T47D (cell line): ENCODE measurements at places on chromosomes 7 and 10.

DNA sequence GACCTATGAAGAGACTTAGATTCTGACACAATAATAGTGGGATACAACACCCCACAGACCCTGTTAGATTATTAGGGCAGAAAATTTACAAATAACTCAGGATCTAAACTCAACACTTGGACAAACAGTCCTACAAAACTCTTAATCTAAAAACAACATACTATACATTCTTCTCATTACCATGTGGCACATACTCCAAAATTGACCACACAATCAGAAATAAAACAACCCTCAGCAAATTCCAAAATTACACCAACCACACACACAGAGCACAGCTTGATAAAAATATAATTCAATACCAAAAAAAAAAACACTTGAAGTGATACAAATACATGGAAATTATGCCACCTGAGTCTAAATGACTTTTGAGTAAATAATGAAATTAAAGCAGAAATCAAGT lies 7.8 kb downstream of the ZNF680 start:
- no peak for DNase-seq

DNA sequence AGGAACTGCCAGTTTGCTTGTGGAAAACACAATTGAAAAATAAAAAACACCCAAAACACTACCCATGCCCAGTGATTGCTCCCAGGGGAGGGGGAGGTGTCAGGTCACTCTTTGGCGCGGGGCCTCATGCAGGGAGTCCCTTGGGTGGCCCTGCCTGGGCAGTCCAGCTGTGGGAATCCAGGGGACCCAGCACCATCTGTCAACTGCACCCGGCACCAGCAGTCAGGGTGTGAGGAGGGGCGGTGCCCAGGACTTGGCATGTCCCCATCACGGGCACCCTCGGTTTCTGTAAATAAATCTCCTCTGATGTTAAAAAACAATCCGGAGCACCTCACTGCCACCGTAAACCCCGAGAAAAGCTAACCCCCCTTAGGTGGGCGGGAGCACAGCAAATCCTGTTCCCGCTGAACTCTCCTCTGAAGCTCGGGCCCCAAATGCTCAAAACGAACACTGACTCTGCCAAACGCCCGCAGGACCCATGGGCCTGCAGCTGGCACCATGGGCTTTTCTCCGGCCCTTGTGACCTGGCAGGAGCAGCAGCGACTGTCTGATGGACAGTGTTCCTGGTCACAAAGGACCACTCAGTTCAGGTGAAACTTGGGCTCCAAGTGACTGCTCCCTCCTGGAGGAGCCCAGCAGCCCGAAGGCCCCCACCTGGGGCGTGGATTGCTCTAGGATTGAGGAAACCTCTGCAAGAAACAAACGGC lies 18.5 kb upstream of the EN2 start:
- DNase-seq = no peak

- no peak for DNase-seq
These were observed 27.8 kb downstream of the NKX2-3 start for GRCh38 chr10:99560277-99561126.

DNA sequence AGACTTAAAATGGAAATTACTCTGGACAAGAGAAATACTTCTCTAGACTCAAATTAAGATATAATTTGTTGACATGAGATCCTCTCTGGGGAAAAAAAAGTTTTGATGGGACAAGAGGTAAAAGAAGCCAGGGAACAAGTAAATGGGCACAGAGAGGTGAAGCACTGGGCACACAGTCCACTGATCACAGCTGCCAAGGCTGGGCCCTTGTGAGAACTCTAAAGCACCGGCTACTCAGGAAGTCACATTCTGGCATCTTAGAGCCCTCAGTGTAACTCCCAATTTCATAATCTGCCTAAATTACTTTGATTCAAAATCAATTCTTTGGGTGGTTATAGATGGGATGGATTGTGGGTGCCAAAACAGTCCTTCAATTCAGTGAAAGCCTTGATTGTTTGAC lies 123.2 kb upstream of the CACNA2D1 start:
- DNase-seq = no peak

DNA sequence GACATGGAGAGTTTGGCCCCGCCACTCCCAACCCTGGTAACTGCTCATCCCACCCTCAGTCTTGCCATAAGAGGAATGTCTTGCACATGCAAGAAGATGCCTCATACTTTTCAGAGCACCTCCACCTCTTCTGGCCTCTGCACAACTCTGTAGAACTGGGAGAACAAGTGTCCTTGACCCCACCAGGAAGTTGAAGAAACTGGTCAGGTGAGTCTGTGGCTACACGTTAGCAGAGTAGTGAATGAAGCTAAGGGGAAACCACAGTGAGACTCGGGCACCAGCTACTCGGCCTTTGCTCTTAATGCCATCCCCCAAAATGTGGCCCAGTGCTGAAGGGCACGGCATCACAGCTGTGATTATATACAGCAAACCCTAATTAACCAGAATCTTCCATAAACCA lies 110.1 kb downstream of the ARID5B start:
- peak; percentile 90 for DNase-seq

DNA sequence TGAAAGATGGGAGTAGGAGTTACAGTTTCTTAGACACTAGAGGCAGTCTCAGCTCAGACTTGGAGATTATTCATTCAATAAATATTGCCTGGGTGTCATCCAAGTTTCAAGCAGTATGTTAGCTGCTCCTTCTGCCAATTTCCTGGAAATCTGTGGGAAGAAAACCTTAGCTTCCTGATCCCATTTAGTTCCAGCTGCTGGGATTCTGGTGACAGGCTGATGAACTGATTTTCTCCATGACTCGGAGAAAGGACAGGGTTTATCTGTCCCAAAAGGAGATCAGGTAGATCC lies 95.8 kb downstream of the CLEC2L start:
- no peak for DNase-seq

GRCh38 chr7:147774461-147774860 lies 816.1 kb upstream of the C7orf33 start:
- no peak for DNase-seq

DNA sequence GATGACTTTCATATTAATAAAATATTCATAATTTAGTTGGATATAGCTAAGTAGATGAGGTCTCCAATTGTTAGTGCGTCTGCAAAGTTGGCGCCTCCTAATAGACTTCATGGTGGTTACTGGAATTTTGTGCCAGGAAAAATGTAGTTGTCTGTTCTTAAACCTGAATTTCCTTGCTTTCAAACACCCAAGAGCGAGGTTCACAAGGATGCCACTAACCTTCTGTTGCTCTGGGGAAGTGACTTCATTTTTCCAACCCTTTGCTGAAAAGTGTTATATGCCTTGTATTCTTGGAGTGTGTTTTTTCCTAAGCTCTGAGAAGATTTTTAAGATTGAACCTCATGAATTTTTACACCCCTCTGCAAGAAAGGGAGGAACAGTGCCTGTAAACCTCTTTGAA lies 98.9 kb upstream of the GLCCI1 start:
- no peak for DNase-seq

- DNase-seq = peak; percentile 11
These were observed 226.4 kb downstream of the BUB3 start for GRCh38 chr10:123380491-123381085.

GRCh38 chr7:146670532-146670931 lies 553.9 kb downstream of the CNTNAP2 start:
- no peak for DNase-seq

DNA sequence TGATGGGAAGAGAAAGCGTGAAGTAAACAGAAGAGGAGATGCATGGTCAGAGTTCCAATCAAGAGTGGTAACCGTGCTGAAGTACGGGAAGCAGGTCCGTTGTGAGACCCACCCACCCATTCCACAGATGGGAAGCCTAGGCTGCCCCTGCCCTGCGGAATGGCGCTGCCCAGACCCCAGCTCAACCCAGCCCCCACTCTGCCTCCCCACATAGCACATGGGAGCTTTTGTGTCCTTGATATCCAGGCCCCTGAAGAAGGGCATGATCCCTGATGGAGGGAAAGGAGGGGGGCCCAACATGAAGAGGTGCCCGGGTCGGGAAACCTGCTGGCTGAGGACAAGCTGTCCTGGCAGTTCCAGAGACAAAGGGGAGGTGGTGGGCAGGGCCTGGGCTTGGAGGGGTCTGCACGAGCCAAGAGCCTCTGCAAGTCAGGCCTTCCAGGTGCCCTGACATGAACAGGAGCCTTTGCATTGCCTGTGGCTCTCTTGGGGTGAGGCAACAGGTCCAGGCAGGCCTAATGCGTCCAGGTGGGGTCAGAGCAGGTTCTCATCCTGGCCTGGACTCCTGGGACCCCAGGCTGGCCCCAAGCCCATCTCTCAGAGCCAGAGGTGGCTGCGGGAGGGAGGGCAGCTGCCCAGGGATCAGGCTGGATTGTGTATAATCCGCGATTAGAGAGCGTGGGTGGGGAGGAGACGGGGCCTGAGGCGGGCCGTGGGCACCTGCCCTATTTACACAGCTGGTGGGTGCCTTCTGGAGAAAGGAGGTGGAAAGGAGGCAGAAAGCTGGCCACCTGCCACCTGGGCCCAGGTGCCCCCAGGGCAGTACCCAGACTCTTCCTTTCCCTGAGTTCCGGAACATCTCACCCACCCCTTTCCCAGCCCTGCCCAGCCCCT lies 23.5 kb downstream of the YKT6 start:
- no peak for DNase-seq

GRCh38 chr7:128117691-128118090 lies 86.5 kb upstream of the LRRC4 start:
- DNase-seq = no peak

GRCh38 chr10:17406036-17406834 lies 48.2 kb downstream of the ST8SIA6 start:
- no peak for DNase-seq

DNA sequence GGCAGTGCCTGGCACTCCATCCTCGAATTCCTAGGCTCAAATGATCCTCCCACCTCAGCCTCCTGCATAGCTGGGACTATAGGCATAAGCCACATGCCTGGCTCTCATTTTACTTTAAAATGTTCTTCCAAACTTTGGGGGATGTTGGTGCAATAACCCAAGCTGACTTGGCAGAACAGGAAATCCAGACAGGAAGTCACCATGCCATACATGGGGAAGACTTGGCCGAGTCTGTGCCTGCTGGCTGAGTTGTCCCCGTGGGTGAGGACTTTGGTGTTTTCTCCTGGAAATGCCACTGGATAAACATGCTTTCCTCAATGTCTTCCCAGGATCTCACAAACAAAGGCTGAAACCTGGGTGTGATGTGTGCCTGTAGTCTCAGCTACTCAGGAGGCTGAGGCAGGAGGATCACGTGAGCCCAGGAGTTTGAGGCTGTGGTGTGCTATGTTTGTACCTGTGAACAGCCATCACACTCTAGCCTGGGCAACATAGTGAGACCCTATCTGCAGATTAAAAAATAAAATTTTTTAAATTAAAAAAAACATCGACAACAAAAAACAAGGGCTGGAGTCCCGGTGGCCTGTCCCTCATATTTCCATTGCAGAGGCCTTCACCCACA lies 19.8 kb downstream of the HKDC1 start:
- DNase-seq = no peak

DNA sequence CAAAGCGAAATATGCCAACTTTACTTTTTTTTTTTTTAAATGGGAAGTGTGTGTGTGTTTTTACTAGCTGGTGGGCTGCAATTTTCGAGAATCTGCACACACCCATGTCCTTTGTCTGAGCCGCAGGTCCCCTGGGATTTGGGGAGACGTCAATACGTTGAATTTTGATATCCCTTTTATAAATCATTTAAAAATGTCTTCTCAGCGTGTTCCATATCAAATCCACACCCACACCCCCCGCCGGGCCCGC lies 404 bp upstream of the FMC1 start:
- no peak for DNase-seq

DNA sequence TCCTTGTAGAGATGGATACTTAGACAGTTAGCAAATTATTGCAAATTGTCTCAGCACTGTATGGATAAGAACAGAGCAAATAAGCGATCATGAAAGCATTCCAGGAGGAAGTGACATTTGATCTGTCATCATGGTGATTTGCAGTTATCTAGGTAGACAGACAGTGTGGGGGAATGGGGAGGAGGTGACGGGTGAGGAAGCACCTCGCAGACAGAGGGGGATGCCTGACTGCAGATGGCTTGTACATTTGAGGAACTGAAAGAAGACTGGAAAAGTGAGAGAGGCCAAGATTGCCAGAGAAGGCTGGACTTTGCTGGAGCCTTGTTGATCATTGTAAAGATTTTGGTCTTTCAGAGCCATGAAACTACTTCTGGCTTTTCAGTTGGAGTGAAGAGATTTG lies 318.2 kb upstream of the CELF2 start:
- DNase-seq = no peak

DNA sequence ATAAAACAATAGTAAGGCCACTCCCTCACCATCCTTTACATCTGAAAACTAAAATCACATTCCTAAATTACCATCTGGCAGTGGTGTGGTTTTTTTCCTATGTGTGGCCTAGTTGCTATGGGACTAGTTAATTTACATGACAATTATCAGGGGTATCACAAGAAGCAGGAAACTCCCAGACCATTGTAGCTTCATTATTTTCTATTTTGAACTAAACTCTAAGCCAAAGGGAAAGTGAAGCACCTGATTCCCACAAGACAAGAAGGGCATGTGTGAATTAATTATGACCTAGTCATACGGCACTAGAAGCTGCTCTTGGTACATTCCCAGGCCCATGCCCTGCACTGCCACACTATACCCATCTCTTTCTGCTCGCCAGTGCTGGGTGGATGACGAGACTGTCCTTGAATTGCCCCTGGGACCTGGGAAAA lies 103.4 kb downstream of the ATXN7L1 start:
- no peak for DNase-seq

DNA sequence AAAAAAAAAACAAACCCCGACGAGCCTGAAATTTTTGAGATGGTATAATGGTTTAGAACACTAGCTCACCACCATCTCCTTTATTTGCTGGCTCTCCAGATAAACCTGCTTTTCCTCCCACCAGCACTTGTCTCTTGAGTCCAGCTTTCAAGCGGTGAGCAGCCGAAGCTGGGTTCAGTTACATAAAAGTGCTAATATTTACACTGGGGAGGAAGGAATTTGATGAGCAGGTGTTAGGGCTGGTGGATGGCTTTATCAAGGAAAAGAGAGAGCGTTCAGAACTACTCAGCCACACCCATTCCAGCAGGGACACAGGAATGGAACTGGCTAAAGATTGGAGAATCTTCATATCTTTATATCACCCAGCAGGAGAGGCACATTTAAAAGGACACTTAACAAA lies 6.6 kb upstream of the CALML3 start:
- DNase-seq = peak; percentile 75

- no peak for DNase-seq
These were observed 188.0 kb downstream of the PDE1C start for GRCh38 chr7:31882187-31882586.

- DNase-seq = no peak
These were observed 19.8 kb downstream of the PANK1 start for GRCh38 chr10:89625041-89625765.

- DNase-seq = no peak
These were observed 767.5 kb downstream of the INHBA start for GRCh38 chr7:40935435-40935834.

GRCh38 chr7:33099154-33099940 lies 9.9 kb downstream of the RP9 start:
- no peak for DNase-seq

GRCh38 chr10:273088-273487 lies 137.8 kb downstream of the ZMYND11 start:
- DNase-seq = no peak

DNA sequence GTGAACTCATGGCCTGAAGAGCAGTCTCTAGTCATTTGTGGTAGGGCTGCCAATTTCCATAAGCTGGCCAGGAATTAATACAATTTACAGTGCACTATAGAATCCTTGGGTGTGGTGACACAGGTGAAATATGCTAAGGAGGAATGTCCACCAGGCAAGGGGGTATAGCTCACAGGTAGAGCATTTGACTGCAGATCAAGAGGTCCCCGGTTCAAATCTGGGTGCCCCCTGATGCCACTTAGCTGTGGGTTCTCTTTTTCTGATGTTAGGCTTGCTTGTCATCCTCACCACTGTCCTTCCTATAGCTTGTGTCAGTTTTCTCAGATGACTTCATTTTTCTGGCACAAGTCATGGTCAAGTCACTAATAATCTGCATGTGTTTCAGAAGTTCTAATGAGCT lies 108.7 kb downstream of the ZNF467 start:
- no peak for DNase-seq
